Cortex of kidney (tissue), 1 donor: ENCODE measurements at places on chromosomes 1 and 21.

DNA sequence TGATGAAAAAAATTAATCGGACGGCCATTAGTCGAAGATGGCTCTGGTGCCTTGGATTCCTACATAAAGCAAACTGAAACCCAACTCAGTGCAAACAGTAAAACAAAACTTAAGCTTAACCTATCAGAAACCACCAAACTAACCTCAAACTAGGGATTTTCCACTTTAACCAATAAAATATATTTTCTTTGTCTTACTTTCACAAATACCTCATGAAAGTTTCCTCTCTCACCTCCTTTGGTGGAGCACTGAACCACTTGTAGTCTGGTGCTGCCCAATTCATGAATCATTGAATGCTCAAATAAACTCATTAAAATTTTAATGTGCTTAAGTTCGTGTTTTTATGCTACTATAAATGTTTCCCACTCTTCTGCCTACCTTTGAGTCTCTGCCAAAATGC, 7.0 kb downstream of the ADORA3 start:
- no peak for DNase-seq

DNA sequence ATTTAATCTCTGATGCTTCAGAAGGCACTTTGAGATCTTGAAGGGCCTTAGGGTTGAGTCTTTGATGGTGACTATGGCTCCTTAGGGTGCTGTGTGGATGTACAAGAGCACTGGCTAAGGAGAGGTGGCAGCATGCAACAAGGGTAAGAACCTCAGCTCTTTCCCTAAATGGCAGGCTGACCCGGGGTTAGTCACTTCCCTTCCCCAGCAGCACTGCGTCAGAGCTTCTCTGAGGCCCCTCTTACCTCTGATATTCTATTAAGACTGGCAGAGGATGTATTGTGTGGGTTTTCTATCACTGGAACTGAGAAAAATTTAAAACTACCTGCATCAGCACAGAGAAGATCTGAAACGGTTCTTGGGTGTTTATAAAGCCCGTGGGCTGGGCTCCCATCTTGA, 11.8 kb downstream of the C1orf116 start:
- no peak for DNase-seq

GRCh38 chr1:93448292-93448982, 519 bp downstream of the FNBP1L start:
- DNase-seq: no peak

DNA sequence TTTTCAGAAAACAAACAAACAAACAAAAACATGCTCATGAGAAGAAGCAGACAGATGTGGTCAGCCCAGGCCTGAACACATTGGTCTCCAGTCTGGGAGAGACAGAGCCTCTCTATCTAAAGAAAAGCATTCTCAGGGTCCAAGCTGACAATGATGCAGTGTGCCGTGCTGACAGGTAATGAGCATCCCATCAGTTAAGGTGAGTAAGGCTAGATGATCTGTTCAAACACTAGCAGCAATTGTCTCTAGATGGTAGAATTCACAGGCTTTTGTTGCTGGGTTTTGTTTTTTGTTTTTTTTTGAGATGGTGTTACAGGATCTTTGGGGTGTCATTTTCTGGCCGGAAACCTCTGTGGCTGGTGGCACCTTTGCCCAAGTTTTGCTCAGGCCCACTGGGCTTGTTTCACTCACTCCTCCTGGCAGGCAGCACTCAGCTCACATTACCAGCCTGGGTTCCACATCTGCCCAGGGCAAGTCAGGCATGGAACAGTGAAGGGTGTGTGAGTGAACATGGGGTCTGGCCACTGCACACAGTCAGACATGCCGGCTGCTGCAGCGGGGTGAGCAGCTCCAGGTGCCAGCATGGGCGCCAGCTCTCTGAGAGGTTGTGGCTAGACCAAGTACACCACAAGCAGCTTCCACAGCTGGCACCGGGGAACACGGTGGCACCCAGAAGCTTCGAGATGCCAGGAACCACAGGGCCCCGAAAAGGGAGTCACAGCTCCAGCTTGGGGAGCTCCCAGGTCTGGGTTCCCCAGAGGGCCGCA, 2.5 kb upstream of the C1QA start:
- no peak for DNase-seq

DNA sequence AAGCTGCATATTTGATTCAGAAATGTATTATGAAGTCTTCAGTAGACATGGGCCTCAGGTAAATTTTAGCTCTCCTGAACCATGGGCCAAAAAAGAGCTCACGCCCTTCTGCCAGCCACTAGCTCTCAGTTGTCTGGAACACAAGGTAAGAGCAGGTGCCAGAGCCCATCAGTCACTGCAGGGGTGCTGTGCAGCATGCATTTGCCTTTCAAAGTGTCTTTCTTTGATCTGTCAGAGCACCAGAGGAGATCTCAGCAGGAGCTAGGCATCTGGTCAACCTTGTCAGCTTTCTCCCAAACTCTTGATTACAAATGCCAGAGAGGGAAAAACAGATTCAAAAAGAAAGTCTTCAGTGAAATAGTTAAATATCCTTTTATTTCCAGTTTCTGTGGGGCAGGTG, 332.3 kb downstream of the COL11A1 start:
- DNase-seq: no peak

GRCh38 chr1:115112496-115113375, 23.4 kb upstream of the TSPAN2 start:
- DNase-seq: no peak

DNA sequence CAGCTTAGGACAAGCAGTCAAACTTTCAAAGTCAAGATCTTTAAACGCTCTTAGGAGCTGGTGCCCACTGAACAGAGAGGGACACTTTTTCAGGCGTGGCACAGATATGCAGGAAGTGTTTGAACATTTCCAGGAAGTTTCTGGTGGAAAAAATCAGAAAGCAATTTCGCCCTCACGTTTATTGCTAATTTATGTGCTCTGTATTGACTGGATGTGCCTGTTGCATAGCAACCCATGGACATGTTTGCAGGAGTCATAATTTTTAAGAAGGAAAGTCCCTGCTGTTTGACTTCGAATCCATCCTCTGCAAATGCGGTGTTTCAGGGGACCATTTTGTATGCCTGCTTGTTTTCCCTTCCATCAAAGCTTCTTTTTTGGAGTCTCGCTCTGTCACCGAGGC, 239.9 kb upstream of the IRF2BP2 start:
- DNase-seq: no peak

DNA sequence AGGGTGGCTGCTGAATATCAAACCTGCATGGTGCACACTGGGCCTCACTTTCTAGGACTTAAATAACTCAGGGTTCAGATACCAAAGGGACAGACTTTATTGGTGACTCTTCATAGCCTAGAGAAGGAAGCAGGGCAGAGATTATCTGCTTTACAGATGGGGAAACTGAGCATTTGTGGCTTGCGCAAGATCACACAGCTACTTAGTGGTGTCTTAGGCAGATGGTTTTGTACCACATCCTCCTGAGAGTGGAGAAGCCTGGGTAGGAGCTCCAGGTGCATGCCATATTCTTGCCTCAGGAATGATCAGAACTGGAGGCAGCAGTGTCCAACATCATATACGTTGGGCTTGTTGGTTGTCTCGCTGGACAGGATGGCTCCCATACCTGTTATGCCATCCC, 6.8 kb upstream of the DPH2 start:
- DNase-seq: no peak
